ENCODE measurements at places on chromosomes 2 and 18. TPM values are rescaled to one million over a fixed set of nuclear protein-coding genes. Genes with fewer than 3 reads are reported as not detected.

DNA sequence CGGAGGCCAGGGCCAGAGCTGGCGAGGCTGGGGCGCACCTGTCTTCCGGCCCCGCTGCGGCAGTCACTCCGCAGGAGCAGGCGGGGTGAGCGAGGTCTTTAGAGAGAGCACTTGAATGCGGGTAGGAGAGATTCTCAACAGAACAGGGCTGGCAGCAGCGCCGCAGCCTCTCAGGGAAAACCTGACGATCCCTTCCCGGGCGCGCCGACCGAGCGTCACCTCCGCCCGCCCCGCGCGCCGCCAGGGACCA is 526 bp downstream of the PRKRA start:
- peaks cover 6% of the 10 kb centered on the region for H3K36me3 ChIP-seq
- DNase-seq = no peak
- peaks cover 25% of the 10 kb centered on the region for H3K4me1 ChIP-seq
- H3K4me3 ChIP-seq = peak overlapping the region; percentile 88
- H3K27me3 ChIP-seq = no peaks in the 10 kb centered on the region
- peak overlapping the region; percentile 92 for H3K27ac ChIP-seq

DSG1 gene
- total RNA-seq = not detected

TRIM54 gene
- total RNA-seq = 0.19 TPM

DNA sequence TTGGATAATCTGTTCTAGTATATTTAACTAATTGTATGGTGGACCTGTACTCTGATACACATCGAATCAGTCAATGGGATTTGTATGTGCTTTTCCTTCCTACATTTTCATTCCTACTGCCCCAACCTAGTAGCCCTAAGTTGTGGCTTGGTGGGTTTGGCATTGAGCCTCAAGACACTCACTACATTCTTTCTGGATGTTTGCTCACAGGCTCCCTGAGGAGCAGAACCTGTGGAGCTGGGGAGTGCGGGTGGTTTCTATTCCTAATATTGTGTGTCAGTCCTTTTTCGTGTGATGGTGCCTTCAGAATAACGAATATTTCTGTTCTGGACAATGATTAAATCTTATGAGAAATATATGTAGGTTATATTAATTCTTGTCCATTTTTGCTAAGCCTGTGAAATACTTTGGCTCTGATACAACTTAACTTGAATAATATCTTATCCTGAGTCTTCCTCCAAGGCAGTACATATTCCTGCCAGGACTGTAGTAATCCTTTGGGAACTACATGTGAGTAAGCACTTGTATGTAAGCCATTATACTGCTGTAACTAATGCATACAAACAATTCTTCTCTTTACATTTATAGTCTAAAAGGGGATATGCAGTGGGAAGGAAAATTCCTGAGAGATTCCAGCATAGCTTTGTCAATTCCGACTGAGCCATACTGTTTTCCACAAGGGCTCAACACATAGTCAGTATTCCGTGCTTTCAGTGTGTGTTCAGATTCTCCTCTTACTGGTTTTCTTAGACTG is 150.6 kb downstream of the AGPS start:
- no peak overlapping the region for H3K4me3 ChIP-seq
- no peaks in the 10 kb centered on the region for H3K27me3 ChIP-seq
- peaks cover 25% of the 10 kb centered on the region for H3K4me1 ChIP-seq
- no peak overlapping the region for H3K27ac ChIP-seq

GRCh38 chr2:85838181-85838580 is 50.6 kb downstream of the ST3GAL5 start:
- no peak for DNase-seq
- H3K27me3 ChIP-seq = no peaks in the 10 kb centered on the region
- H3K4me1 ChIP-seq = peaks cover 20% of the 10 kb centered on the region
- H3K36me3 ChIP-seq = peaks cover 54% of the 10 kb centered on the region
- no peak overlapping the region for H3K4me3 ChIP-seq

ST6GAL2 gene
- total RNA-seq = not detected

DNA sequence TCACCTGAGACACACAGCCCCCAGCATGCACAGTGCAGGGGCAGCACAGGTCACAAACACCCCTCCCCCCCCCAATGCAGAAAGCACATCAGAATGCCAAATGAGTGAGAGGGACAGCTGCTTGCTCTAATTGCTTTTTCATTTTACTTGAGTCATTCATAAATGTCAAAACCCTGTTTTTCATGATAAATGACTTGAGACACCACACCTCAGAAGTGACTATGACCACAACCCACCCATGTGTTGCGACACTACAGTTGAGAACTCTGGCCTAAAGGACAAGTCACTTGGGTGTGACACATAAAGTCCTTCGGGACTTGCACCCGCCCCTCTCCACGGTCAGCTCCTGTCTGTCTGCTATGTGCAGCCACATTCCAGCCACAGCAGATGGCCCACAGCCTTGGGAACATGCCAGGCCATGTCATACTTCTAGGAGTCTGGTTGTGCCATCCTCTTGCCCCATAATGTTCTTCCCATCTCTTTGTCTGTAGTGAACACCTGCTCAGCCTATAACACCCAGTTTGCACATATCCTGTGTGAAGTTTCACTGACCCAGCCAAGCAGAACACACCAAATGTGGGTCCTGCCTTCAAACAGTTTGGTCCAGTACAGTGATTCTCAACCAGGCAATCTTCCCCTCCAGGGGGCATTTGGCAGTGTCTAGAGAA is 30.2 kb upstream of the RIOK3 start:
- peaks cover 3% of the 10 kb centered on the region for H3K36me3 ChIP-seq
- no peak overlapping the region for H3K4me3 ChIP-seq
- no peaks in the 10 kb centered on the region for H3K27me3 ChIP-seq

DNA sequence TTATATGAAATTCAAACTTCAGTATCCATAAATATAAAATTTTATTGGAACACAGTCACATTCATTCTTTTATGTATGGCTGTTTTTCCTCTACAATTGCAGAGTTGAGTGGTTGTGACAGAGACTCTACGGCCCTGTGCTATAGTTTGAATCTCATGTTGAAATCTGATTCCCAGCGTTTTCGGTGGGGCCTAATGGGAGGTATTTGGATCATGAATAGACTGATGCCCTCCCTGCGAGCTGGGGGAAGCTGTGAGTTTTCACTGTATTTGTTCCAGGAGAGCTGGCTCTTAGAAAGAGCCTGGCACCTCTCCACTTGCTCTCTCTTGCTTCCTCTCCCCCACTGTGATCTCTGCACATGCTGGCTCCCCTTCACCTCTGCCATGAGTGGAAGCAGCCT is 1.7 kb downstream of the PFN4 start:
- no peaks in the 10 kb centered on the region for H3K36me3 ChIP-seq
- no peak overlapping the region for H3K4me3 ChIP-seq
- peaks cover 2% of the 10 kb centered on the region for H3K27me3 ChIP-seq
- no peak overlapping the region for H3K27ac ChIP-seq
- no peak for DNase-seq

SCN7A gene
- total RNA-seq = not detected

DNA sequence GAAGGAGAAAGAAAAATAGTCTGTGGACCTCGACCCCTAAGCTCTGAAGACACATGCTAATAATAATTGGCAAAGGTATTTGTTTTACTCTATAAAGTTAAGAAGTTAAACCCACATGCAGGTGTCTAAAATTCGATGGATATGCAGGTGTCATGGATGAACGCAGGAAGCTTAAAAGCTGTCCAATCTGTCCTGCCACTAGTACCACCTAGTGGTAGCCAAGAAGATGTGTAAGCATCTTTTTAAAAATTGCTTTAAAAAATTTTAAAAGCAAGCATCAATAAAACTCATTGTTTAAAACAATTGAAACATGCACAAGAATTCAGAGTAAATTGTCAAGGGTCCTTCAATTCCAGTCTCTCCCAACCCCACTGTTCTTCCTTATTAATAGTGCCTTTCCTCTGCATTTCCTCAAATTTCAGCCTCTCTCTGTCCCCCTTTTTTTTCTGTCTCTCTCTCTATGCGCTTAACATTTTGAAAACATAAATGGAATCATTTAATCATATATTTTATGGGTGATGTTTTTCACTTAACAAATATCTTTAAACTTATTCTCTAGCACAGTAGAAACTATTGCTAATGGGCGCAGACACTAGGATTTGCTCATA is 30.6 kb upstream of the PPP3R1 start:
- peaks cover 3% of the 10 kb centered on the region for H3K4me1 ChIP-seq
- H3K4me3 ChIP-seq = no peak overlapping the region
- DNase-seq = no peak
- peaks cover 42% of the 10 kb centered on the region for H3K27me3 ChIP-seq
- H3K27ac ChIP-seq = no peak overlapping the region

DNA sequence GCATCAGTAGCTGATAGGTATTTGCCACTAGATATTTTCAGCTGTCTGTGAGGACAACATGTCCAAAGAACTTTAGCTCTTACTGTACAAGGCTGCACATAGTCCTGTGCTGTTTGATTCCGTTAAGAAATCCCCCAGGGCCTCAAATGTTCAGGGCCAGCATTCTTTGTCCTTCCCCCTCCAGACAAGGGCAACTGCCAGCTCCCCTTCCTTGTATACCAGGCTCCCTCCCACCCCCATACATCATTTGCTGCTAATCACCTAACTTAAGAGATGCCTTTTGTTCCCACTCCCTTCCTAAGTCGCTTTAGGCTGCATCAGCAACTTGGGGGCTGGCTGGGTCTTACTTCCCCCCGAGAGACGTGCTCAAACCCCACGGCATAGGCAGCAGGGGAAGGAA is 138.7 kb downstream of the CDH20 start:
- no peak overlapping the region for H3K27ac ChIP-seq
- no peaks in the 10 kb centered on the region for H3K4me1 ChIP-seq
- H3K4me3 ChIP-seq = no peak overlapping the region
- no peaks in the 10 kb centered on the region for H3K36me3 ChIP-seq
- no peak for DNase-seq

GRCh38 chr2:65823511-65823910 is 391.1 kb upstream of the SPRED2 start:
- H3K4me1 ChIP-seq = no peaks in the 10 kb centered on the region
- no peak overlapping the region for H3K27ac ChIP-seq
- H3K27me3 ChIP-seq = no peaks in the 10 kb centered on the region
- no peak overlapping the region for H3K4me3 ChIP-seq
- DNase-seq = no peak

- no peak overlapping the region for H3K4me3 ChIP-seq
- peaks cover 9% of the 10 kb centered on the region for H3K36me3 ChIP-seq
- no peak overlapping the region for H3K27ac ChIP-seq
- H3K4me1 ChIP-seq = peaks cover 22% of the 10 kb centered on the region
- DNase-seq = no peak
- no peaks in the 10 kb centered on the region for H3K27me3 ChIP-seq
Observed at GRCh38 chr2:60976256-60976850, 41.2 kb upstream of the PEX13 start.

DUSP2 gene
- total RNA-seq = 47.7 TPM

MZT2A gene
- 233 TPM for total RNA-seq

GRCh38 chr18:13584825-13585224 is 141.5 kb downstream of the FAM210A start:
- no peaks in the 10 kb centered on the region for H3K27me3 ChIP-seq
- H3K36me3 ChIP-seq = peaks cover 25% of the 10 kb centered on the region
- H3K27ac ChIP-seq = peak overlapping the region; percentile 32
- no peak overlapping the region for H3K4me3 ChIP-seq

LBX2 gene
- 1.3 TPM for total RNA-seq

DNA sequence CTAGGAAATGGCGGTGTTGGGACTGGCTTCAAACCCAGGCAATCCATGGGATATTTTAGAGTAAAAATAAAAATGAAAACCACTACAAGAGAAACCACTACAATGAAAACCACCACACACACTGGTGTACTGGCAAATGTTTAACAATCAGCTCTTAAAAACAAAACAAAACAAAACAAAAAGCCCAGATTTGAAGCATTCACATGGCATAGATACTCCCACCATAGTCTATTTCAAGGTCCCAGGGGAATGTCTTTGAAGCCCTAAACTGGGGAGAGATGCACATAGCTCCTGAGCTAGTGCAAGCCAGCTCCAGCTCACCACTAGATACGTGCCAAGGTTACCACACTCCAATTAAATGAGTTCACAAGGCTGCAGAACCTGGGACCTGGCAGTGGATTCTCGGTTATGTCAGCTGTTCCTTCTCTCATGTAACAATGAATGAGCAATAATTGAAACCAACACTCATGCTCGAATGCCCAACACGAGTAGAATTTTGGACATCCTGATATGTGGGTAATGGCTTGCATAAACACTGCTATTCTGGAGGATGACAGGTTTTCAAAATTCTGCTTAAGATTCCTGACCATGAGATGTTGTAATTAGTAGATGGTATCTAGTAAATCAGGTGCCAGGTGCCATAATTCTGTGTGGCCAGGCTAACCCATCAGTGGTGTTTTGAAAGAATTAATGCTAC is 102.2 kb downstream of the OSBPL6 start:
- H3K27ac ChIP-seq = no peak overlapping the region
- H3K36me3 ChIP-seq = no peaks in the 10 kb centered on the region
- no peak overlapping the region for H3K4me3 ChIP-seq
- peaks cover 2% of the 10 kb centered on the region for H3K4me1 ChIP-seq
- no peak for DNase-seq

PLGLB1 gene
- total RNA-seq = 7.9 TPM

DNA sequence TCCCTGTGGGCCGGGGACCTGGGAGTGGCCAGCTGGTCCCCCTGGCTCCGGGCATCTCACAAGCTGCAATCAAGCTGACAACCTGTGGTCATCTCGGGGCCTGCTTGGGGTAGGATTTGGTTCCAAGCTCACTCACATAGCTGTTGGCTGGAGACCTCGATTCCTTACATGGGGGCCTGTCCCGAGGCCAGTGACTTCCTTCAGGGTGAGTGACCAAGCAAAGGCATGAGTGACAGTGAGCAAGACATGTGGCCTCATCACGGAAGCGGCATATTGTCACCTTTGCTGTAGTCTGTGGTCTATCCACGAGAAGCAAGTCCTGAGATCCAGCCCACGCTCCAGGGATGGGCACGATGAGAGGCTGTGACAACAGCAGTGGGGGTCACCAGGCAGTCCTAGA is 131.4 kb upstream of the ID2 start:
- H3K27me3 ChIP-seq = no peaks in the 10 kb centered on the region
- DNase-seq = no peak
- H3K27ac ChIP-seq = no peak overlapping the region
- no peak overlapping the region for H3K4me3 ChIP-seq

GRCh38 chr2:227703961-227704360 is 13.9 kb downstream of the SLC19A3 start:
- H3K4me3 ChIP-seq = no peak overlapping the region
- H3K27me3 ChIP-seq = no peaks in the 10 kb centered on the region
- DNase-seq = no peak
- H3K4me1 ChIP-seq = no peaks in the 10 kb centered on the region
- H3K36me3 ChIP-seq = no peaks in the 10 kb centered on the region

DNA sequence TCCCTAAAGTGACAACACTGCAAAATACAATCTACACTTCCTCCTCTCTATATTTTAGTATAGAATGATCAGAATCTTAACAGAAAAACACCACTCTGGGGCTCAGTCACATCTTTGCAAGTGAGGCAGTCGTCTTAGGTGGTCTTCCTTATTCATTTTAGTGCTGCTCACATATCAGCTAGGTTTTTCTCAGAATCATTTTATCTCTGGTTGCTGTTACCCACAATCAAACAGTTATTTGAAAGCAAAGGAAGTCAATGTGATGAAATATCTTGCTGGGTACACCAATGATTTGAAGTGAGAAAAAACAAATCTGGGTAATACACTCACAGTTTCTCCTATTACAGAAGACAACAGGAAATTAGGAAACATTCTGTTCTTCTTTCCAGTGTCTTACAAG is 275.2 kb downstream of the DSEL start:
- no peak for DNase-seq
- no peaks in the 10 kb centered on the region for H3K27me3 ChIP-seq
- no peak overlapping the region for H3K4me3 ChIP-seq
- H3K36me3 ChIP-seq = peaks cover 2% of the 10 kb centered on the region

GRCh38 chr2:128469203-128469602 is 150.5 kb upstream of the HS6ST1 start:
- peaks cover 7% of the 10 kb centered on the region for H3K36me3 ChIP-seq
- no peak overlapping the region for H3K4me3 ChIP-seq
- H3K27ac ChIP-seq = no peak overlapping the region

HOXD13 gene
- total RNA-seq = not detected

NEB gene
- total RNA-seq = 1.2 TPM
